ENCODE measurements at places on chromosomes 1 and 21. TPM values are rescaled to one million over a fixed set of nuclear protein-coding genes. Genes with fewer than 3 reads are reported as not detected.

Gene LRRC8C
- 4.1 TPM for total RNA-seq

Gene DDR2
- 303 TPM for total RNA-seq

DNA sequence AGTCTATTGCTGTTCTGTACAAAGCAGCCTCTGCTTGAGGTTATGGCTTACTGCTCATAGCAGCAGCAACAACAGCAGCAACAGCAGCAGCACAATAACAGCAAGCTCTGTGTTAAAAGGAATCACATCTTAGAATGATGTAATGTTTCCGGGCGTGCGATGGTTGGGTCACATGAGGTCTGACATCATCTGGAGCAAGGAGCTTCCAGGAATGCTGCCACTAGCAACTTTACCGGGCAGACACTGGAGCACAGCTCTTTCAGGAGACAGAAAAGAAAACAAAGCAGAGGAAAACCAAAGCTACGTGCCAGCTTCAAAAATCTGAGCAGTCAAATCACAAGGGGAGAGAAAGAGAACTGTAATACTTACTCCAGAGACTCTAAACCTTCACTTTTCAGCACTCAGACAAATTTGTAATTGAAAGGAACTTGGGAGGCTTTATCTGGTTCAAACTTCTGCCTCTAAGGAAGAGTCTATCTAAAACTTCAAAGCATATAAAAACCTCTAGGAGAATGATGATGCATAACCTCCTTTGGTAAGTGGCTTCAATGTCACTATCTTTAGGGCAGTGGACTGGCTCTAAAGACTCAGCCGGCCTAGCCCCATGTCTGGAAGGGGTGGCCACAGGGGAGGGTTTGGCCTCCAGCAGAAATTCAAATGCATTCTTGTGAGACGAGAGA lies 28.3 kb upstream of the RAB3GAP2 start:
- peak; percentile 91 for DNase-seq

GRCh38 chr1:76782809-76783208 lies 84.5 kb upstream of the ST6GALNAC5 start:
- DNase-seq = no peak
